MV-4-11 (cell line): ENCODE measurements at places on chromosomes 3 and 15.

DNA sequence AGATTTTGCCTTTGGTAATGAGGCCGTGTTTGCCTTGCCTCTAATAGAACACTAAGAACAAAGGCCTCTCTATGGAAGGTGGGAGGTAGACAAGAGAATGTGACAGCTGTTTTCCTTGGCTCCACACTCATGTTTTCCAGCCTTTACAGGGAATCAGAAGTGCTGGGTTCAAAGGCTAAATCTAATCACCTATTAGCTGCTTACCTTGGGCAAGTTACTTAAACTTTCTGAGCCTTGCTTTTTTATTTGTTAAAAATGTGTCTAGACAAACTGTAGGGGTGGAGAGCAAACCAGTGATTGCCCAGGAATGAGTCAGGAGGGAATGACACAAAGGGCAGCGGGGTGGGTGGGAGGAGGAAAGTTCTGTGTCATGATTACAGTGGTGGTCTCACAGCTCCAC, 179.0 kb downstream of the P3H2 start:
- no peak for DNase-seq

- DNase-seq, result no peak
Observed at GRCh38 chr3:159252274-159252673, 450.4 kb downstream of the MFSD1 start.

- no peak for DNase-seq
Observed at GRCh38 chr15:78750566-78750965, 60.7 kb downstream of the ADAMTS7 start.

- no peak for DNase-seq
Observed at GRCh38 chr3:16474920-16475319, 38.6 kb downstream of the RFTN1 start.
